HFFc6 (cell line): ENCODE measurements at places on chromosomes 1 and 21. TPM values are rescaled to one million over a fixed set of nuclear protein-coding genes. Genes with fewer than 3 reads are reported as not detected.

DNA sequence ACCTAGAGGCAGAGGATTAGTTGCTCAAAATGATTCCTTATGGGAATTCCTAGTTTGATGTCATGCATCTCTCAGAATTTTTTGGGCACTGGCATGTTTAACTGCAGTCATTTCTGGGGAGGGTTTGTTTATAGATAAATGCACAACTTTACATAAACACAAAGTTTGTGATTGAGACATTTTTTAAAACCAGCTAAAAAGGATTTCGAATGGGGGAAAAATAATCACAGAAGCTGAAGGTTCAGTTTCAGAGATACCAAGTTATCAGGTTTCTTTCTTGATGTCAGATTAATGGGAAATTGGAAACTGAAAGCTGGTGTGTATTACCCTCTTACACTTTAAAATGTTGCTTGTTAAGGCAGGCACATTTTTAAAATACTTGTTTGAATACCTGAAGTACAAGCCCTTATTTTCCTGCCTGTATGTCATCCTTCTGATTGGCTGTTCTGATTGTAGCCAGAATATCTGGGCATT lies 72.1 kb downstream of the DISP1 start:
- peak overlapping the region; percentile 25; the same call in 1 of the 2 replicates for H3K27ac ChIP-seq
- H3K4me3 ChIP-seq = no peak overlapping the region
- DNase-seq = no peak
- no peaks in the 10 kb centered on the region for H3K27me3 ChIP-seq
- peaks cover 10% of the 10 kb centered on the region for H3K4me1 ChIP-seq

DNA sequence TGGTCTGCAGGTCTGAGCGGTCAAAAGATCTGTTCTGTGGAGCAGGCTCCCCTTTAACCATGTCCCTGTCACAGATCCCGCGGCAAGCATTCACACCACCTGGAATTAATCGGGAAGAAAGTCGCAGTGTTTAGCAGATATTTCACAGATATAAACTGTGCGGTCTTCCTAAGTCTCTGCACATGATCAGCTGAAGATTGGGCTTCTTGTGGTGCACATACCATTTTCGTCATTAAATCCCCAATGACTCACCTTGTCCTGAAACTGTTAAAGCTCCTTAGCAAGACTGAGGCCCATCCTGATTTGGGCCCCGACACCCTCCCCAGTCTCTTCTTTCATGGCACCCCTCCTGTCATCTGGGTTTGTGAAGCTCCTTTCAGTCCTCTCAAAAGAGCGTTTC lies 158.8 kb downstream of the KIF26B start:
- H3K4me1 ChIP-seq = peaks cover 29% of the 10 kb centered on the region
- H3K36me3 ChIP-seq = no peaks in the 10 kb centered on the region
- peaks cover under 1% of the 10 kb centered on the region for H3K27me3 ChIP-seq

Gene DMRTB1
- total RNA-seq = not detected in 2 replicates

Gene GPR89B
- total RNA-seq = 10.1 to 13.3 TPM (median 11.8 TPM) in 3 replicates

Gene SFN
- total RNA-seq = 0.20 TPM in 1 of 2 replicates, not detected in the other

Gene C1orf74
- total RNA-seq = 2.0 to 2.7 TPM (median 2.0 TPM) in 3 replicates

DNA sequence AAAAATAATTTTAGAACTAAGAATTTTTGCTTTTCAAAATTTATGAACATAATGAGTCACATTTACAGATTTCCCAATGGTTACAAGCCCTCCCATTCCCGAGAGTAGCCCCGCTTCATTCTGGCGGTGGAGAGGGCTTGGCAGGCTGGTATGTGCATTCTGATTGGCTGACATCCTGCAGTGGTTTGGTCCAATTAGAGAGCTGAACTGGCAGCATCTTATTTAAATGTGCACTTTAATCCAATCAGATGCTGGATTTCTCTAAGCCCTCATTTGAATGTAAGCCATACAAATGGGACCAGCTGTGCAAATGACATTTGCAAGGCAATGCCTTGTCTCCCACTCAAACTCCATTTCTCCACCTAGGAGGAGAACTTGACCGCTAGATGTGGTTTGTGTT lies 18.0 kb upstream of the TRIM17 start:
- H3K27me3 ChIP-seq = peaks cover 25% of the 10 kb centered on the region
- no peak overlapping the region for H3K4me3 ChIP-seq
- no peaks in the 10 kb centered on the region for H3K4me1 ChIP-seq
- no peak for DNase-seq

- H3K4me1 ChIP-seq = peaks cover 28% of the 10 kb centered on the region
- no peak overlapping the region for H3K4me3 ChIP-seq
- no peaks in the 10 kb centered on the region for H3K27me3 ChIP-seq
Observed at GRCh38 chr21:27372381-27372780, 405.5 kb upstream of the ADAMTS5 start.

Gene ANGPTL1
- not detected in 3 replicates for total RNA-seq
